ENCODE measurements at places on chromosomes 11 and 22.

DNA sequence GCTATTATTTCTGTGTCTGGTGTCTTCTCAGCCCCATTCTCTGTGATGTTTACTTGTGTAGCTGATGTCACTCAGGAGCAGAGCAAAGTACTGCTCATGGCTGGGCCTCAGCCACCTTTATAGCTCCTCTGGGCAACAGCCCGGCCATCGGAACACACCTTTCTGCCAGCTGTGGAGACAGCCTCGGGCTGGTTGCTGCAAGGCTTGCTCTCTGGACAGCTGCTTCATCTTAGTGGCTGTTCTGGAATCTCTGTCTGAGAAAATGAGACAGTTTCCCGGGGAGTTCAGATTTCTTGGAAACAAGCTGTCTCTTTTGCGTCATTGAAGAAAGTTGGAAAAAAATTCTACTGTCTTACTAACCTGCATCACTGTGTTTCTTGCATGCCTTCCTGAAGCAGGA lies 20.0 kb downstream of the THY1 start:
- DNase-seq, result no peak

DNA sequence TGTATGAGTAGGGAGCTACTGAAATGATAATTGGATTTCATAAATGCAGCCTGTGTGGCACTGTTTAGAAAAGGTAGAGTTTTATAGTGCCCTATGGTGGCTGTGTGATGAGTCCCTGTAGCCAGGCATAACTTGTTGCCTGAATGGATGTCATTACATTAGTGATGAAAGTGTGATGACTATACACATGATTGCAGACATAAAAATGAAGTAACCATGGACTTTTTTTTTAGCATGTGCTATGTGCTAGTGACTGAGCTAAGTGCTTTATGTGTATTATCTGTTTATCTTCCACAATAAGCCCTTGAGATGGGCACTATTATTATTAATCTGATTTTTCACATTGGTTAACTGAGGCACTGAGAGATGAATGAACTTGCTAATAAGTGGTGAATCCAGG lies 13.5 kb upstream of the GRAMD1B start:
- no peak for DNase-seq

- DNase-seq, result no peak
These were observed 16.6 kb upstream of the STK33 start for GRCh38 chr11:8610532-8611116.

GRCh38 chr22:49546811-49547585 lies 280.7 kb downstream of the BRD1 start:
- DNase-seq, result no peak

DNA sequence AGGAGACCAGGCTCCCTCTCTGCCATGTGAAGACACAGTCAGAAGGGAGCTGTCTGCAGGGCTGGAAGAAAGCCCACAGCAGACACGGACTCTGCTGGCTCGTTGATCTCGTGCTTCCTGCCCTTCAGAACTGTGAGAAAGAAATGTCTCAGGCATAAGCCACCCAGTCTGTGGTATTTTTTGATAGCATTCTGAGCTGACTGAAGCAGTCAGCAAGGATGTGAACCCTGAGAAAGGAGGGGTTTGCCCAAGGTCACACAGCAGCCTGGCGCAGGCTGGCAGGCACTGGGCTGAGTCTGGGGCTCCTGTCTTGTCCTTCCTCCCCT lies 255.1 kb upstream of the B3GAT1 start:
- no peak for DNase-seq

DNA sequence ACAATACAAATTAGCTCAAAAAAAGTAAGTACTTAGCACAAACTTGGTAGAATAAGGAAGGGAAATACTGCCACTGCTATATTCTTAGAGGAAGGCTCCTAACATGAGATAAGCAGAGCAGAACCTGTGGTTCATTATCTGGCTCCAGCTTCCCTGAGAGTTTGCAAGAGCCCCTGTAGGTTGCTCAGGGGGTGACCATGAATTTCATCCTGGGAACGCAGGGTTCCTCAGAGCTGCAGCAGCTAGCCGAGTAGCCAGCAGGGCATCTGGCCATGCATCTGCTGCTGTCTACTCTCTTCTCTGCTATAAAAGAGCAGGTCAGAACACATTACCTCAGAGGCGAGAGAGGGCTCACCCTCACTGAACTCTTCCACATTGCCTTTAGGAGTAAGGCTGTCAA lies 67.3 kb downstream of the TRPC6 start:
- DNase-seq, result no peak

- DNase-seq, result no peak
These were observed 15.8 kb upstream of the OMP start for GRCh38 chr11:77086521-77087472.

DNA sequence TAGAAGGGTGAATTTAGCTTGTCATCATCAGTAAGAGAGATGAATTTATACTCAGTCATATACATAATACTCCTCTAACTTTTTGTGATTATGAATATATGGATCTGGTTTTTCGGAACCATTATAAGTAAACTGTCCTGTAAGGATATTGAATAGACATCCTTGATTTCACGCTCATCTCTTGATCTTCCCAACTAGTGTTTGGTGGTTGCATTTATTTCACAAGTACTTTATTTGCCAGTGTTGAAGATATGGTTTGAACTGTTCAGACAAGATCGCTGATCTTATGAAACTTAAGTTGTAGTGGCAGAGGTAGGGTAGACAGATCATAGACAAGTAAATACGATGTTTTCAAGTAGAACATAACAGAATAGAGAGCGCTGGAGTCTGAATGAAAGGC lies 3.0 kb downstream of the FBXO7 start:
- no peak for DNase-seq

DNA sequence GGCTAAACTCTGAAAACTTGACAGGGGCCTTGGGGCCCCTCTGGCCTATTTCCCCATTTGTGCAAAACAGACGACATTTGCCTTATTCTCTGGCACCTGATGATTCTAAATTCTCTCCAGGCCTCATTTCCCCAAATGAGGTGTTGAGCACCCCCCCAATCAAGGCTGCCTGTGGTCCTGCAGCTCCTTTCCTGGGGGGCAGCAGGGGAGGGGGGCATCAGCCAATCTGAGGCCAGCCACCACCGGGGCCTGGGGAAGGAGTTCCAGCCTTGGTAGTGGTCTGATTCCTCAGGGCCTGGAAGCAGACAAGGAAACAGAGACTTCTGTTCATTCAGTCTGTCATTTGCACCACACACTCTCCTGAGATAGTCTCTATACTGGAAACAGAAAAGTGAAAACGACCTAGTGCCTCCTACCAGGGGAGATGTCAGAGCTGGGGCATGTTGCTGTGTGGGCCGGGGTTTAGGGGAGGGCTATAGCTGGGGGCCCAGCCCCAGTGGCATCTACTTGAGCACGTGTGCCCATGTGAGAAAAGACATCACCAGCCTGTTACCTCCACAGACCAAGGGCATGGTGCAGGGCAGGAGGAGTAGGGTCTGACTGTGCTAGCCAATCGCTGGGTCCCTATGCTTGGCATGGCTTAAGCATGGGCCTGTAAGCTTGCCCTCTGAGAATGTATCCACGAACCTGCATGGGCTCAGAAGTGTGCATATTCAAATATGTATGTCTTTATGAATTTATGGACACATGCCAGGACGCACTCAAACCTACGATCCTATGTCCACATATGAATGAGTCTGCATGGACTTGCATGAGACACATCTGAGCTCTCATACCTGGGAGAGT lies 1.8 kb upstream of the TPBGL start:
- DNase-seq, result no peak

GRCh38 chr22:22478470-22478869 lies 30.1 kb downstream of the ZNF280B start:
- DNase-seq, result no peak

- DNase-seq, result no peak
These were observed 73.7 kb upstream of the AMOTL1 start for GRCh38 chr11:94694309-94695060.

- DNase-seq, result no peak
These were observed 1.2 kb upstream of the ARRB1 start for GRCh38 chr11:75352588-75353206.

Data from activated CD4-positive, alpha-beta T cell treated with anti-CD3 and anti-CD28 coated beads, Interleukin-2, amount 50 U/mL, for 4 hours (primary cell).